ENCODE measurements at places on chromosomes 6 and 20. TPM values are rescaled to one million over a fixed set of nuclear protein-coding genes. Genes with fewer than 3 reads are reported as not detected.

GRCh38 chr6:166958926-166959861 lies 2.8 kb upstream of the RNASET2 start:
- no peak for DNase-seq

DNA sequence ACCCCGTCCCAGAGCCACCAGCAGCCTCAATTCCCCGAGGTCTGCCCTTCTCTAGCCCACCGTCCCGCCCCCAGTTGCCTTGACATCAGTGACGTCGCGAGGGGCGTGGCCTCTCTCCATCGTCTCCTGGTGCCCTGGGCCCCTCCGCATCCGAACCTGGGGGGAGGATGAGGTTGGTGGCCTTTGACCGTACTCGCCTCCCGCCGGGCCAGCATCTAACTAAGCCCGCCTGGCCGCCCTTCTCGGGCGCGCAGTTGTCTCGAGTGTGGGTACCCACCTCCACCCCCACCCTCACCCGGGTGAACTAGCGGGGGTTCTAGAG lies 5.5 kb upstream of the ARMC12 start:
- DNase-seq = peak; percentile 99

GRCh38 chr20:53688085-53688484 lies 94.4 kb upstream of the ZNF217 start:
- no peak for DNase-seq

DNA sequence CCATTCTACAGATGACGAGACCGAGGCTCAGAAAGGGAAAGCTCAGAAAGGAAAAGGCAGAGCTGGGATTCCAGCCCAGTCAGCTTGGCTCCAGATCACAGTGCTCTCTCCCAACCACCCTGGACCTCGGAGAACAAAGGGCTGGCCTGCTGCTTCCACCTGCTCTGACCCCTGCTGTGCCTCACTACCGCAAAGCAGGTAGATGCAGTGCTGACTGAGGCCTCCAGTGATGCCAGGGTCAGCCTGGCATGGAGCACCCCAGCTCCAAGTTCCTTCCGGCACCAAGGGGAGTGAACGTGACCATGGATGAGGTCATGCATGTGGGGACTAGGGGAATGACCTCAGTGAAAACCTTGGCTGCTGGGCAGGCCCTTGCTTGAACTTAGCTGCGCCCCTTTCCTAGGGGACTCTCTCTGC lies 20.7 kb upstream of the TLDC2 start:
- DNase-seq = no peak

DNA sequence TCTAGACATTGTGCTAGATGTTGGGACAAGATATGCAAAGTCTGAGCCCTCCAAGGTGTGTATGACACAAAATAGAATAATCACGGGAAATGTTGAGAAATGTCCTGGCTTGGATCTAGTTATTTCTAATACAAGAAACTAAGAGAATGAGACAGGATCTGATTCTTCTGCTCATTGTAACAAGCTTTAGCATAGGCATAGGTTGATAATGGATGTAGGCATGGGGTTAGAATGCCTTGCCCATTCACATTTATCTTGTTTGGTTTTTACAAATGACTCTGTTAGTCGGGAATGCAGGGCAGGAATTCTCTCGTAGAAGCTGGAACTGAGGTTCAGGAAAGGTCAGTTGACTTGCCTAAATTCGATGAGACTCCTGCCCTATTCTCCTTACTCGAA lies 1.5 kb upstream of the SLC26A8 start:
- no peak for DNase-seq

DNA sequence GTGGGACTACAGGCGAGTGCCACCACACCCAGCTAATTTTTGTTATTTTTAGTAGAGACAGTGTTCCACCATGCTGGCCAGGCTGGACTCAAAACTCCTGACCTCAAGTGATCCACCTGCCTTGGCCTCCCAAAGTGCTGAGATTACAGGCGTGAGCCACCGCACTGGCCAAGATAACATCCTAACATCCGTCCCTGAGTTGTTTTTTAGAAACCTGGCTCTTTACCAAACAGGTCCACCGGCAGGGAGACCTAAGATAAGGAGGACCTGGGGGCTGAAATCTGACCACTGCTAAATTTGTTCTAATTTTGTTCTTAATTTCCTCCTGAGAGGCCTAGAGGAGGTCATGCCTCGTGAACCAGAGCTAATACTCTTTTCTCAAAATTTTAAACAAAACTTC lies 20.5 kb downstream of the CTCFL start:
- DNase-seq = no peak

- DNase-seq = no peak
These were observed 315.6 kb upstream of the CITED2 start for GRCh38 chr6:139690007-139690406.

GRCh38 chr6:23202207-23202606 lies 632.8 kb downstream of the HDGFL1 start:
- DNase-seq = no peak

GRCh38 chr20:59300333-59301081 lies at the start of gene EDN3:
Gene EDN3 (plus strand): TSS chr20:59300611. CDS start chr20:59300813, 202 bp downstream.
- no peak for DNase-seq

GRCh38 chr6:28727559-28728211 lies 196.1 kb downstream of the TRIM27 start:
- DNase-seq = no peak

OR2J3 gene
- not detected for total RNA-seq

DOK5 gene
- 5.0 TPM for total RNA-seq

BTN1A1 gene
- not detected for total RNA-seq

Measured in sigmoid colon (tissue), 7 donors.